ENCODE measurements at places on chromosomes 7 and 10. TPM values are rescaled to one million over a fixed set of nuclear protein-coding genes. Genes with fewer than 3 reads are reported as not detected.
A peak's percentile ranks its signal among the peaks of the same experiment; 100 is the strongest.

Gene NRP1
- polyA plus RNA-seq = 187 TPM

Gene ATOH7
- polyA plus RNA-seq = 0.08 TPM

Gene LRRC18
- polyA plus RNA-seq = 0.08 TPM

Gene TNKS2
- 44.6 TPM for polyA plus RNA-seq

Gene CAMK2B
- 0.06 TPM for polyA plus RNA-seq

Gene LBX1
- polyA plus RNA-seq = not detected

GRCh38 chr10:23516530-23516929 is 77.7 kb downstream of the OTUD1 start:
- H3K27ac ChIP-seq = no peak overlapping the region
- H3K36me3 ChIP-seq = no peaks in the 10 kb centered on the region
- no peaks in the 10 kb centered on the region for H3K4me1 ChIP-seq
- DNase-seq = peak; percentile 6
- no peaks in the 10 kb centered on the region for H3K27me3 ChIP-seq
- no peak overlapping the region for H3K4me3 ChIP-seq

DNA sequence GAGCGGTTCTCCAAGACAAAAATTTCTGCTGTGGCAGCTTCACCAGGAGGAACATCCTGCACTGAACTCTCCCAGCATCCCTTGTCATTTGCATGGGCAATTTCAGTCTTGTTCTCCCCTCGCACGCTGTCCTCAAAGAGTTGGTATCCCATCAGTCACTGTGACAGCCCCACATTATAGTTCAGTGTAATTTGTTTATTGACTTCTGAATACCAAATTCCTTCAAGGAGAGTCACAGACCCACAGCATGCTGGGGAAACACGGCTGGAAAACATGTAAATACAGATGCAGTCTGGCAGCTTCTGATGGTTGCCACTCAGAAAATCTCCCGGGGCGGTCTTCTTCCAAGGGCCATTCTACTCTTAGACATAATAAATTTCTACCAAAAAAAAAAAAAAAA is 151.0 kb upstream of the NEBL start:
- no peaks in the 10 kb centered on the region for H3K4me1 ChIP-seq
- peak; percentile 25 for DNase-seq
- no peaks in the 10 kb centered on the region for H3K36me3 ChIP-seq
- H3K4me3 ChIP-seq = no peak overlapping the region
- no peaks in the 10 kb centered on the region for H3K27me3 ChIP-seq
- no peak overlapping the region for H3K27ac ChIP-seq

GRCh38 chr10:126955934-126956711 is 50.9 kb downstream of the DOCK1 start:
- H3K36me3 ChIP-seq = no peaks in the 10 kb centered on the region
- no peaks in the 10 kb centered on the region for H3K4me1 ChIP-seq
- H3K4me3 ChIP-seq = no peak overlapping the region
- DNase-seq = no peak
- H3K27ac ChIP-seq = no peak overlapping the region

- no peak overlapping the region for H3K27ac ChIP-seq
- H3K4me3 ChIP-seq = no peak overlapping the region
- H3K4me1 ChIP-seq = no peaks in the 10 kb centered on the region
- DNase-seq = peak; percentile 29
- no peaks in the 10 kb centered on the region for H3K27me3 ChIP-seq
- no peaks in the 10 kb centered on the region for H3K36me3 ChIP-seq
Measured at GRCh38 chr7:106031300-106032035, 68.4 kb downstream of the CDHR3 start.

DNA sequence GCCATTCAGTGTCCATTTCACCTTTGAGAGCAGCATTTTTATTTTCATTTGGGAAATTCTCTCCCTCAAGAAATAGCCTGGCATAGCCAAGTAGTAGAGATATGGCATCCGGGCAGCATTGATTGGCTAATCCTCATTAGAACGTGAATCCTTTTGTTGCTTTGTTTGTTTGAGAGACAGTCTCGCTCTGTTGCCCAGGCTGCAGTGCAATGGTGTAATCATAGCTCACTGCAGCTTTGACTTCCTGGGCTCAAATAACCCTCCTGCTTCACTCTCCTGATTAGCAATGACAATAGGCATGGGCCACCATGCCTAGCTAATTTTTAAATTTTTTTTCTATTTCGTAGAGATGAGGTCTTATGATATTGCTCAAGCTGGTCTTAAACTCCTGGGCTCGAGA is 1174.9 kb upstream of the AUTS2 start:
- no peak for DNase-seq
- no peaks in the 10 kb centered on the region for H3K4me1 ChIP-seq
- H3K27ac ChIP-seq = no peak overlapping the region
- no peak overlapping the region for H3K4me3 ChIP-seq

DNA sequence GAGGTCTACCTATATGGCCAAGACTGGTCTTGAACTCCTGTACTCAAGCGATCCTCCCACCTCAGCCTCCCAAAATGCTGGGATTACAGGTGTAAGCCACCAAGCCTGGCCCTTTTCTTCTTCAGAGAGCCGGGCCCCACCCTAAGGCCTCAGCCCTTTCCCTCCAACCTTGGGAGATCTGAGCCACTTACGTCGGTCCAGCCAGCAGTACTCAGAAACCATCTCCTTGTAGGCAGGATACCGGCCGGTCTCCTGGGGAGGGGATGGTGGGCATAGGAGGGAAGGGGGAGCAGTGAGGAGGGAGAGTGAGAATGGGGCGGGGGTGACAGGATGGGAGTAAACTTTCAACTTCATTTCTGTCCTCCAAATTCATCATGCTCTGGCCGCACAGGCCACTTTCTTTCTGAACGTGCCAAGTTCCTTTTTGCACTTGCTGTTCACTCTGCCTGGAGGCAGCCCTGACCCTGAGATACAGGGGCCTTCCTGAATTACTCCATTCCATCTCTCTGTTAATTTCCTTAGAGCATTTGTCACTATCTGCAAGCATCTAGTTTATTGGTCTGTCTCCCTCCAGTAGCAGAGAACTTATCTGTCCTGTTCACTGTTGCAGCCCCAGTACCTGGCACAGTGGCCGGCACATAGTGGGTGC is 10.4 kb downstream of the PDZD7 start:
- no peak overlapping the region for H3K4me3 ChIP-seq
- DNase-seq = no peak
- no peaks in the 10 kb centered on the region for H3K36me3 ChIP-seq
- H3K27me3 ChIP-seq = no peaks in the 10 kb centered on the region

DNA sequence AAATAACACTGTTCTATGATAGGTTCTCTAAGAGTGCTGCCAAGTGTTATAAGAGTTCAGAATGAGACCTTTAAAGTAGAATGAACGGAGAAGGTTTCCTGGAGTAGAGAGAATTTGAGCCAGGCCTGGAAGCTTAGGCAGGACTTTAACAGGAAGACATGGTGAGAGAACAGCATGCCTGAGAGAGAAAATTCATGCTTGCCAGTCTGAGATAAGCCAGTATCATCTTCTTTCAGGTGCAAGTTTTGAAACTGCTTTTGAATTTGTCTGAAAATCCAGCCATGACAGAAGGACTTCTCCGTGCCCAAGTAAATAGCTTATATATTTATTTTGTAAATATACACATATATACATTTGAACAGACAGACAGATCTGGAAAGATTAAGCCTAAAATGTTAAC is 22.1 kb downstream of the ARMC10 start:
- no peak overlapping the region for H3K4me3 ChIP-seq
- peaks cover 1% of the 10 kb centered on the region for H3K36me3 ChIP-seq
- H3K4me1 ChIP-seq = no peaks in the 10 kb centered on the region
- DNase-seq = no peak
- no peak overlapping the region for H3K27ac ChIP-seq

GRCh38 chr7:98372993-98373392 is 27.9 kb downstream of the BAIAP2L1 start:
- H3K27ac ChIP-seq = no peak overlapping the region
- H3K36me3 ChIP-seq = no peaks in the 10 kb centered on the region
- H3K4me3 ChIP-seq = no peak overlapping the region
- H3K27me3 ChIP-seq = no peaks in the 10 kb centered on the region
- H3K4me1 ChIP-seq = no peaks in the 10 kb centered on the region
- peak; percentile 95 for DNase-seq

DNA sequence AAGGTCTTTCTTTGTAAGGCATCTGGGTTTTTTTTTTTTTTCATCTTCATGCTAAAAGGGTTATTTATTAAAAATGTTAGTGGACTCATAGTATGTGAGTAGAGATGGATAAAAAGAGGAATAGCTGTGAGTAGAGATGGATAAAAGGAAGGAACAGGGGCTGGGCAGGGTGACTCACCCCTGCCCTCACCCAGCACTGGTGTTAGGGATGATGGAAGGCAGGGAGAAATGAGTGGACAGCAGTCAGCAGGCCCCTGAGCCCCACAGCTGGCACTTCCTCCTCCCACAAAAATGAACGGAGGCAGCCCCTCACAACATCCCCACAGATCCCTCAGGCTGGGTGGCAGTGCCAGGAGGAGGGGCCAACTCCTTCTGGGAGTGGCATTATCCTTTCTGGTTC is 39.3 kb downstream of the ANTXRL start:
- H3K27ac ChIP-seq = no peak overlapping the region
- H3K4me3 ChIP-seq = no peak overlapping the region
- DNase-seq = no peak
- no peaks in the 10 kb centered on the region for H3K36me3 ChIP-seq

GRCh38 chr10:128026615-128027300 is 99.5 kb downstream of the MKI67 start:
- no peak overlapping the region for H3K4me3 ChIP-seq
- H3K27me3 ChIP-seq = no peaks in the 10 kb centered on the region
- DNase-seq = peak; percentile 30
- H3K36me3 ChIP-seq = no peaks in the 10 kb centered on the region

DNA sequence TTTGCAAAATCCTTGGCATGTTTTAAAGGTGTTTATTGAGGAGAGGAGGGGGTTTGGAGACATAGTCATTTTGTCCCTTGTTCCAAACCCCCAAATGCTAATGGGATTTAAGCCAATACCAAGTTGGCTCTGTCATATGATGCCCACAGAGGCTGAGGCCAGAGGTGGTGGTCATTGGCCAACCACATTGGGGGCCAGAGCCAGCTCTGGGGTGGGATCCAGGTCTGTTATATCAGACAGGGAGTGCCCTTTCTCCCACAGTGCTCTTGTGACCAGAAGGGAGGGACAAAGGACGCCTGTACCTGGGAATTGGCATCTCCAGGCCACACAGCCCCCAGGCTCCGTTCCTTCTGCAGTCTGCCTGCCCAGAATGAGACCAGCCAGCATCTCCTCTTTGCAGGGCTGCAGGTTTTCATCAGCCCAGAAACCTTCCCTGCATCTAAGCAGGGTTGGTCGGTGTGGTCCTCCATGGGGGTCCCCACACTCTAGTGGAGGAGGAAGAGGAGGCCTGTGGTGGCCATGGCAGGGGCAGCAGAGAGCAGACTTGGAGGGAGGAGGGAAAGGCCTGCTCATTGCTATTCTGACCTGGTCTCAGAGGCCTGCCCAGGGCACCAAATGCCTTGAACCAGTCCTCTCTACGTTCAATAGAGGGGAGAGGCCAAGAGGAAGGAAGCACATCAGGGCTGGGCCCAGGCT is 17.9 kb downstream of the ADCYAP1R1 start:
- no peak overlapping the region for H3K27ac ChIP-seq
- no peak for DNase-seq

DNA sequence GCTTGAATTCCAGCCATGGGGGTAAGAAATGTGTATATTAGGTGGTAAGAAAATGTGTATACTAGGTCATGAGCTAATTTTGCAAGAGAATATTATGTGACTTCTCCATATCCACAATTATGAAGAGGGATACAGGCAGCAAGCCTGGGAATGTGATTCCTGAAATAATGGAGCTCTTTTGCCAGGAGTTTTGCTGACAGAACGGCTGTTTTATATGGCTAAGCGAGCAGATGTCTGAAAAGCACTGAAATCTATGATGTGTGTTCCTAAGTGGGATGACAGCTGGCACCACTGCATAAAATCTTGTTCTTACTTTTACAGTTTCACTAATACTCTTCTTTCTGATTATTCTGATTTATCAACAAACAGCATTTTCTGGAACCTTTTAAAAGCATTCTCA is 386.0 kb upstream of the HPS1 start:
- no peak overlapping the region for H3K4me3 ChIP-seq
- no peaks in the 10 kb centered on the region for H3K27me3 ChIP-seq
- H3K27ac ChIP-seq = no peak overlapping the region
- no peak for DNase-seq
- no peaks in the 10 kb centered on the region for H3K4me1 ChIP-seq
